ENCODE measurements at places on chromosomes 6 and 20.

- DNase-seq, result no peak
Observed at GRCh38 chr20:23497536-23497935, 6.6 kb downstream of the CST8 start.

- DNase-seq, result no peak
Observed at GRCh38 chr6:89948876-89949275, 54.6 kb downstream of the GJA10 start.

- no peak for DNase-seq
Observed at GRCh38 chr6:100336876-100337275, 127.8 kb downstream of the SIM1 start.

DNA sequence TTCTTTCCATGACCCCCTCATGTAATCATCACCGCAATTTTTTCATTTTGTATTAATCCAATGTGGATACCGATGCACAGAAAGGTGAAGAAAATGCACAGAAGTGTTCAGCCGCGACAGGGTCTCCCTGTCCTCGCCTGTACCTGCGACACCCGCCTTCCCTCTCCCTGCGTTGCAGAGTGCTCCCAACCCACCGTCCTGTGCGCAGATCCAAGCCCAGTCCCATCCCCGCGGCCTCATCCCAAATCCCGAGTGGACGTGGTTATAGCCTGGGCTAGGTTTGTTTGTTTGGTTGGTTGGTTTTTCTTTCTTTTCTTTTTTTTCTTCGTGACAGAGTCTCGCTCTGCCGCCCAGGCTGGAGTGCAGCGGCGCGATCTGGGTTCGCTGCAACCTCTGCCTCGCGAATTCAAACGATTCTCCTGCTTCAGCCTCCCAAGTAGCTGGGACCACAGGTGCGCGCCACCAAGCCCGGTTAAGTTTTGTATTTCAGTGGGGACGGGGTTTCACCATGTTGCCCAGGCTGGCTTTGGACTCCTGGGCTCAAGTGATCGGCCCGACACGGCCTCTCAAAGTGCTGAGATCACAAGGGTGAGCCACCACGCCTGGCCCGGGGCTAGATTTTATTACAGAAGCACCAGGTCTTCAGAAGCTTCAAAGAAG, 536 bp upstream of the RAET1G start:
- DNase-seq, result no peak

DNA sequence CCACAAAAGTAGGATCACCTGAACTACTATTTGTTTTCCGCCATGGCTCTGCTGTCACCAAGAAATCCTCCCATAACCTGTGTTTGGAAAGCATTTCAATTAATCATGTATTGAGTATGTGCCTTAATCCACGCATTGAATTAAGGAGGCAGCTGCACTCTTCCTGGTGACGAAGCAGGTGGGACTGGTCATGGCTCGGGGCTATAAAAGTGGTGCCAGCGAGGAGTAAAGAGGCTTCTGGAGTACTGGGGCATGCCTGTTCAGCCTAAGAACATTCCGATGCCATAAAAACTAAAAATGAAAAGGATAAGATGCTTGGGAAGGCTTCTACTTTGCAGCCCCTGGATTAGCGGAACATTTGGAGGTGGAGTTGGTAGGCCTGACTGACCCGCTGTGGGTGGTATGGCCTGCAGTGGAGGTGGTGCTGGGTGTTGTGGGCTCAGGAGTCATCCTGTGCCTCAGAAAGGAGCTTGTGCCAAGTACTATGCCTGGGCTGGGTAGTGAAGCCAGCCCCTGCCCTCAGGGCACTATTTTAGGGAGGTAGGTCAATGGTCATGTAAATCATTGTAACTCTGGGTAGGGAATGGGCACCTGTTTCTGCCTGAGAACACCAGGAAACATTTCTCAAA, 110.5 kb downstream of the B3GAT2 start:
- DNase-seq, result no peak

All from EH (cell line).